ENCODE measurements at places on chromosomes 5 and 9.

GRCh38 chr9:83070261-83070660 is 7.3 kb upstream of the RASEF start:
- DNase-seq = no peak

- DNase-seq = no peak
Observed at GRCh38 chr9:83538172-83538889, at the start of gene FRMD3. Gene FRMD3 (minus strand): TSS chr9:83538401. CDS start chr9:83538231, 170 bp downstream.

DNA sequence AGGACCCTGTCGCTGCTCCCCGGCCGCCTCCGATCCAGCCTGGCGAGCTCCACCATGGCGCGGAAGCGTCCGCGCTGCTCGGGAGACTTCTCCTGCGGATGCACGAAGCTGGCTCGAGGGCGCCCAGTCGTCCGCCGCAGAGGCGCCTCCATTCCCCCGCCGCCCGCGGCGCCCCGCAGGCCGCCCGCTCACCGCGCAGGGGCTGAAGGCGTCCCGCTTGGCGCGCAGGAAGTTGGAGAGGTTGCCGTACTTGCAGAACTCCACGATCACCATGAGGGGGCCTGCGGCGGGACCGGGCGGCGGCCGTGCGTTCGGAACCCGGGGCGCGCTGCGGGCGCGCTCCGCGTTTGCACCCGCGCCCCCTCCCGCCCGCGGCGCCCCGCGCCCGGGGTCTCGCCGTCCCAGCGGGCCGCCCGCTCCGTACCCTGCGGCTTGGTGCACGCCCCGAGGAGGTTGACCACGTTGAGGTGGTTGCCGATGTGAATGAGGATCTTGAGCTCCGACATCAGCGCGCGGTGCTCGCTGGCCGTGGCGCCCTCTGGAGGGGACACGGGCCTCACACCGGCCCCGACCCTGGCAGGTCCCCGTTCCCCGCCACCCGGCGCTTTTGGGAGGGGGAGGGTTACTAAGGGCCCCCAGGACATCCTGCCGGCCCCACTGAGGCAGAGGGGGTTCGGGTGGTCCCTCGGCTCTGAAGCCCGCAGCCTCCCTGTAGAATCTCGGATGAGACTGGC is 27.7 kb upstream of the SCGB3A1 start:
- no peak for DNase-seq

GRCh38 chr5:35879649-35880048 is 23.0 kb downstream of the IL7R start:
- no peak for DNase-seq

- no peak for DNase-seq
Observed at GRCh38 chr5:43622074-43622473, 19.1 kb downstream of the NNT start.

GRCh38 chr5:173643964-173644363 is 27.5 kb upstream of the BOD1 start:
- DNase-seq = no peak

DNA sequence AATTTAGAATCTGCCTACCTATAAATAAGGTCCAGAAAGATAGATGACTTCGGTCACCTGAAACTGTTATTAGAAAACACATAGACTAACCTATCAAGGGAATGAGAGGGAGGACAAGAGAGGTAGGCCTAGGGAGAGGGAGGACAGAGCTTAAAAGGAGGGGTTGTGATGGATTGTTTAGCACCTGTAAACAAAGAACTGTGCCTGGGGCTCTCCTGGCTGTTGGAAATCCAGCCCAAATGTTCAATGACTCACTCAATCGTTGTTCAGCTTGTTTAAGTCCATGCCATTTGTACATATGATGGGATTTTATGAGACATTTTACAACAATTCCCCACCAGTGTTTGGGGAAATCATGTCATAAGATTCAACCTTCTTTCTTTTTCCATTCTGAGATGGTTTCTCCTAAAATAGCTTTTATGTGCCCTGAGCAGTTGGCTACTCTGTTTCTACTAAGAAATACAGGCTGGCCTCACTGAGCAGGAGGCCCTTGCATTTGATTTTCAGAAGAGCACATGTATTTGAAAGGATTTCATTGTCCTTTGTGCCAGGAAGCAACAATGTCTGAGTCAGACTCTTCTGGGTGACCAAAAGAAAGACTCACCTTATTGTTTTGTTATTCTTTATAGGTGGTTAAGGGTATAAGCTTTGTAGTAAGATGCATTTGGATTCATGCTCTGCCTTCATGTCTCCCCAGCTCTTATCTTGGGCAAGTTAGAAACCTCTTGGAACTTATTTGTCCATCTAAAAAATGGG is 48.2 kb upstream of the GPR151 start:
- no peak for DNase-seq
